ENCODE measurements at places on chromosomes 4 and X.
A peak's percentile ranks its signal among the peaks of the same experiment; 100 is the strongest.

- peak; percentile 91 for DNase-seq
Observed at GRCh38 chr4:105146276-105147015, at the start of gene TET2. TET2 (plus strand) TSS chr4:105146876; CDS start chr4:105233943, 87,067 bp downstream.

DNA sequence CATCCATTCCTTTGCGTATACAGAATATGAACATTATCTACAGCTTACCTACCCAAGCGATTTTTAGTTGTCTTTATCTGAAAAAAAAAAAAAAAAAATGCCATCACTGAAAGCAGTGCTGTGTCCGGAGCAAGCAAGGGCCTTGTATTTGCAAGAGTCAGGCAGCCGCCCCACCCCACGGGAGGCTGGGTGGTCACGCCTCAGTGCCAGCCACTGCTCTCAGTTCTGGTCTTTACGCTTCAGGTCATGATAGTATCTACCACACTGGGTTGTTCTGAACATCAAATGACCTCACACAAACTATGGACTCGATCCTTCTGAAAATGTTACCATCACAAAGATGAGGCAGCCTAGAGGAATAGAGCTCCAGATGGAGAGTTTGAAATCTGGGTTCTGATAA lies 62.7 kb upstream of the HELT start:
- no peak for DNase-seq

DNA sequence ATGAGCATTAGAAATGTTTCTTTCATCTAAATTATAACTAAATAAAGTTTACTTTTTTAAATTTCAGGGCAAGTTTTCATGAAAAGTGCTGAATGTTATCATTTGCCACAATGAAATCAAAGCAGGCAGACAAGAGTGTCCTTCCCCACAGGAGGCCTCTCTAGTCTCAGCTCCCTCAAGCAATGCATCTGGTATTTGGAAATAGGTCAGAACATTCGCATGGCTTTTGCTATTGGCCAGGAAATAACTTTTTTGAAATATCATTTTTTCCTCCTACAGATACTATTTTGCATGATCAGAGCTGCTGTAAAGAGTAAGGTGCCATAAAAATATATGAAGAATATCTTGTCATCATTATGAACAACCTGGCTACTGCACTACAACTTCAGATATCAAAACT lies 41.1 kb downstream of the MAD2L1 start:
- DNase-seq, result no peak

- DNase-seq, result no peak
Observed at GRCh38 chr4:111930659-111931058, 214.6 kb upstream of the FAM241A start.
